Dermis blood vessel endothelial cell (primary cell): ENCODE measurements at places on chromosomes 2 and 18.

DNA sequence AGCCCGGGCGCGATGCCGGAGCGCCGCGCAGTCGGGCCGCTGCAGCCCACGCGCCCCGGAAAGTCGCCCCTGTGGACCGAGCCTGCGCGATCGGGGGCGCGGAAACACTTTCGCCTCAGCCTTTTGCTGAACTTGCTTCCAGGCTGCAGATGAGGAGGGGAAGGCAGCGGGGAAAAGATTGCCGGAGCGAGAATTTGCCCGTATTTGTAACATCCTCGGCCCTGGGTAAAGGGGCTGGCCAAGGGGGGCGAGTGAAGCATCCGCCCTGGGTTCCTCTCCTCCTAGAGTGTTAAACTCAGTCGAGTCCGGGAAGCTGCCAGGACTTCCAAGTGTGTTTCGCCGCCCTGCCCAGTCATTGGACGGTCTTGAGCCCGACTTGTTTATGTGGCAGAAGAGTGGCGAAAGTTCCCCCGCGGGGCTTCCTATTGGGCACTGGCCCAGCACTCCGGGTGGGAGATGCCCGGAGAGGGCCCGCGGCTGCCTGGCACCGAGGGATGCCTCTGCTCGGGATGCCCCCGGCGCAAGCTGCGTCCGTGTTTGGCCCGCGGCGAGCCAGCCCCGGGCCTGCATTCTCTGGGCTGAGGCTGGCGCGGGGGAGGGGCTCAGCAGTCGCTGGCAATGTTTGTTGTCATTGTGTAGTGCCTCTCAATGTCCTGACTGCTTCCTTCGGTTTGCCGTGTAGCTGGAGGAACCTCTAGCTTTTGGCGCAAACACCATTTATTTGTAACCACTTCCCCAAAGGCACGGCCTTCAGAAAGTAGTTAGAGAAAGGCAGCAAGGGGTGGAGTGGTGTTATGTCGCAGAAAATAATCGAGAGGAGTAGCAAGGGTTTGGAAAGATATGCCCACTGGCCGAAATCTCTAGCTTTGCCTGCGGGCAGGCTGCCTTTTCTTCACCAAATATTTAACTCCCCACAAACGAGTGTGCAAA lies 1.1 kb downstream of the CYBRD1 start:
- DNase-seq = peak; percentile 80

GRCh38 chr2:103174711-103175110 lies 412.9 kb downstream of the TMEM182 start:
- no peak for DNase-seq

- no peak for DNase-seq
Measured at GRCh38 chr2:149873936-149874335, 286.4 kb upstream of the MMADHC start.

- no peak for DNase-seq
Measured at GRCh38 chr18:67216846-67217245, 299.7 kb downstream of the DSEL start.

DNA sequence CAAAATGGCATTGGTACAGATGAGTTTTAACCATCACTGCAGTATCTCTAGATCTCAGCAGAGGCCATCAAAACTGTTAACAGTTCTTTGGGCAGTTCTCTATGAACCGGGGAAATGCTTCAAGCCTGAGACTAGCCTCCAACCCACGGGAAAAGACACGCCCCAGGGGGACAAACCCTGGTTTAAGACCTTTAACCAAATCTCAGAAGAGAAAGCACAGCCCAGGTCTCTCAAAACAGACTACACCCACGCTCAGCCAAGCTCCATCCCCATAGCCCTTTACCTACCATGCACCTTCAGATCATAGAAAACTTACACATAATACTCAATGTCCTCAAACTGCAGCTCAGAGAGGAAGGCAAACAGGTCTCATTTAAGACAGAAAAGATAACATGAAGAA lies 78.3 kb downstream of the TMEM163 start:
- DNase-seq = no peak

DNA sequence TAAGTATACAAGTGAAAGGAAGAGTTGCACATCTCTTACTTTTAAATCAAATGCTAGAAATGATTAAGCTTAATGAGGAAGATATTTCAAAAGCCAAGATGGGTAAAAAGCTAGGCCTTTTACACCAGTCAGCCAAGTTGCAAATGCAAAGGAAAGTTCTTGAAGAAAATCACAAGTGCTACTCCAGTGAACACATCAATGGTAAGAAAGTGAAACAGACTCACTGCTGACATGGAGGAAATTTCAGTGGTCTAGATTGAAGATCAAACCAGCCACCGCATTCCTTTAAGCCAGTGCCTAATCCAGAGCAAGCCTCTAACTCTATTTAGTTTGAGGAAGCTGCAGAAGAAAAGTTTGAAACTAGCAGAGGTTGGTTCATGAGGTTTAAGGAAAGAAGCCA lies 79.1 kb downstream of the RBBP8 start:
- no peak for DNase-seq

DNA sequence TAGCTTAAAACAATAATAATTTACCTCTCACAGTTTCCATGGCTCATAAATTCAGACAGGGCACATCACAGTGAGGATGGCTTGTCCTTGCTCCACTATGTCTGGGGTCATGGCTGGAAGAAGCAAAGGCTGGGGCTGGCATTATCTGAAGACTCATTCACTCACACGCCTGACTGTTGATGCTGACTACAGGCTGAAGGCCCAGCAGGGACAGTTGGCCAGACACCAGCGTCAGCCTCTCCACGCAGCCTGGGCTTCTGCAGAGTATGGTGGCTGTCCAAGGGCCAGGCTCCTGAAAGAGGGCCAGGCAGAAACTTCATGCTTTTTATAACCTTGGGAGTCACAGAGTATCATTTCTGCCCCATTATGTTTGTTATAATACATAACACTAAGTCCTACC lies 33.4 kb downstream of the YPEL5 start:
- no peak for DNase-seq

GRCh38 chr18:34281722-34282121 lies 57.0 kb upstream of the NOL4 start:
- no peak for DNase-seq

- no peak for DNase-seq
Measured at GRCh38 chr2:65742977-65743376, 310.6 kb upstream of the SPRED2 start.

- peak; percentile 15 for DNase-seq
Measured at GRCh38 chr2:10339647-10340592, 37.2 kb downstream of the HPCAL1 start.

DNA sequence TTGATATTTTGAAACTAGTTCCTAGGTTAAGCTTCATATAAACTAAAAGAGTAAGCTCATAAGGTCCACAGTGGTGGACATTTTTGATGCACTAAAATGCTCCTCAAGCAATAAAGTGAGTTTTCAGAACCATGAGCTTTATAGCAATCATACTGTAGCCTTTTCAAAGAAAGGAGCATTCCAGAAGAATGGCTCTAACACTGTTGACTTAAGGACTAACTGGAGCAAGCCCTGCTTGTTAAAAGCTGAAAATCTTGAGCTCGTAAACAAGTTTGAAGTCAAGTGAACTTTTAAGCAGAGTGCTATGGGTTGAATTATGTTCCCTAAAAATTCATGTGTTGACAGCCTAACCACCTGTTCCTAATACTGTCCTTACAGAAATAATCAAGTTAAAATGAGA lies 38.0 kb downstream of the KYNU start:
- no peak for DNase-seq

- peak; percentile 20 for DNase-seq
Measured at GRCh38 chr18:58300867-58301266, 256.8 kb downstream of the NEDD4L start.

DNA sequence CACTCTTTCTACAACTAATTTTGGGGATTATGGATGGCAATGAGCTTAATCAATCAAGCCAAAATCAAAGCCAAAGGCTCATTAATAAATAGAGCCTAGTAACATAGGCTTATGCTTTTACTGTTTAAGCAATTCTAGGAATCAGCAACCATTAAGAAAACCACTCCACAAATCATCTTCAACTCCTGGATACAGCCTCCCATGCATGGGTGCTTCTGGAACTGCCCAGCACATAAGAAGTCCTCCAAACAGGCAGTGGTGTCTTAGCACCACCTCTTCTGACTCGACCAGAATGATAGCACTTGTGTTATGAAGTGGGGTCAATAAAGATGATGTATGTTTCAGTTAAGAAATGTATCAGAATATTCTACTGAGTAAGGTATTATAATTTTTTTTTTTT lies 104.4 kb upstream of the SERPINE2 start:
- DNase-seq = no peak

GRCh38 chr2:41966920-41967319 lies 80.9 kb upstream of the PKDCC start:
- DNase-seq = no peak

- no peak for DNase-seq
Measured at GRCh38 chr18:58533766-58534165, 95.1 kb downstream of the ALPK2 start.

- no peak for DNase-seq
Measured at GRCh38 chr2:130152816-130153595, 8.1 kb upstream of the CCDC74B start.

GRCh38 chr2:42910645-42911405 lies 118.4 kb upstream of the HAAO start:
- DNase-seq = no peak

DNA sequence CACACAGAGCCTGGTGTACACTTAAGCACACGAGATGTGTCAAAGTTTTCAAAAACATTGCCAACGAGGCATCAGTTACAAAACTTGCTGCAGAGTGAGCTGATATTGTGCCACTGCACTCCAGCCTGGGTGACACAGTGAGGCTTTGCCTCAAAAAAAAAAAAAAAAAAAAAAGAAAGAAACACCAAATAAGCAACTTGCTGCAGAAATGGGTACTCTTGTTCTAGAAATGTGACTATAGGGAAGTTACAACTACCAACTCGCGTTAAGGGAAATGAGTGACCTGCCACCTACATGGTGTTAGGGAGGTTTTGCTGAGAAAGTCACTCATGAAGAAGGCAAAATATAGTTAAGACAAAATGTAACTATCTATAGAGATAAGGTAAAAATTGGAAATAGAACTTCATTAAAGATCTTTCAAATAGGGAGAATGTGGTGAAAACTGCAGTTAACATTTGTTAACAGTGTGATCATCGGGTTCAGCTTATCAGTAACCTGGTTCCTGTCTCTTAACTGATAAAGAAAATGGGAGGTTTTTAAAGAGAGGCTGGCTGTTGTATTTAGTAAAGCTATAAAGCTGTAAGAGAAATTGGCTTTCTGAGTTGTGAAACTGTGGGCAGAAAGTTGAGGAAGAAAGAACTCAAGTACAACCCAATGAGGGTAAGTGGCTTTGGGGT lies at the start of gene IL1RL1:
TSS of gene IL1RL1 (plus strand) at position 600 of the 677 bp plus-strand sequence. CDS start 26,702 bp downstream, outside the sequence.
- no peak for DNase-seq

- peak; percentile 23 for DNase-seq
Measured at GRCh38 chr2:102336502-102336945, 19.1 kb upstream of the IL18R1 start.

GRCh38 chr2:202510911-202511310 lies 123.9 kb upstream of the FAM117B start:
- no peak for DNase-seq

- no peak for DNase-seq
Measured at GRCh38 chr2:215982465-215982875, 30.9 kb downstream of the MREG start.

DNA sequence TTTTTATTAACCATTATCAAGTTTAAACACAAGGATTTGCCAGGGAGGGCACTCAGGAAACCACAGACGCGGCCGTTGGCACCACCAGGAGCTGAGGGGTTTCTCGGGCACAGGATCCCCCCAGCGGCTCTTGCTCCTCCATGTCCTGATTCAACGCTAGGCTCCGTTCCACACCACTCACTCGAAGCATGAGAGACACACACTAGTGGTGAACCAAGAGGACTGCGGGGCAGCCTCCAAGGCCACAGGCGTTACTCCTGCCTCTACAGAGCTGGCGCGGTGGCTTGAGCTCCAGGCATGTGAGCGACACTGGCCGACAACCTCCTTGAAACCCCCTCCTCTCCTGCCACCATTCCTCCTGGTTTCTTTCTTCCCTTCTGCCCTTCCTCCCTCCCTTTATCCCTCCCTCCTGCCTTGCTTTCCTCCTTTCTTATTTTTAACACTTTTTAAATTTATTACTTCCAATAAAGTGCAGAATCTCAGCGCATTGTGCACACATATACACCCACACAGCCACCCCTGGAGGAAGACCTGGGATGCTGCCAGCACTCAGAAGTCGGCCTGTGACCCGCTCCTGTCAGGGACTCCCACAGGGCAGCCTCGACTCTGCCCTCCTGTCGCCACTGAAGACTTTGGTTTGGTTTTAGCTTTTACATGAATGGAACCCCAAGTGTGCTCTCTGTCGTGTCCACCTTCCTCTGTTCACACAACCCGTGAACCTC lies 21.7 kb downstream of the COX7A2L start:
- no peak for DNase-seq

GRCh38 chr2:166513952-166514351 lies 19.9 kb upstream of the SCN7A start:
- DNase-seq = no peak

GRCh38 chr18:6598657-6599056 lies 130.9 kb upstream of the ARHGAP28 start:
- DNase-seq = no peak

- peak; percentile 74 for DNase-seq
Measured at GRCh38 chr2:170815746-170816503, 762 bp upstream of the GAD1 start.

DNA sequence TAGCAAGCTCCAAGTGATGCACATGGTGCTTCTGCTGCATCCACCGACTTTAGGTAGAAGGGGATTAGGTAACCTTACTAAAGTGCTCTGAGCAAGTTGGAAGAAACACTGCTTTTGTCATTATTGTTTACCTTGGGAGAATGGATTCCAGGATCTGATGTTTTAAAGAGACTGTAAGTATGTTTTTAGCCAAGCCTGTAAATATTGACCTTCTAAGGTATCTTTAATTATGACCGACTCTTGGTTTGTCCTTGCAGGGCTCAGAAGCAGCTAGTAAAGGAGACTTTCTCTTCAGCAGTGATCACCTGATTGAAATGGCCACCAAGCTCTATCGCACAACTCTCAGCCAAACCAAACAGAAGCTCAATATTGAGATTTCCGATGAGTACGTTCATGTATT lies 170.7 kb downstream of the MYO1B start:
- DNase-seq = no peak

DNA sequence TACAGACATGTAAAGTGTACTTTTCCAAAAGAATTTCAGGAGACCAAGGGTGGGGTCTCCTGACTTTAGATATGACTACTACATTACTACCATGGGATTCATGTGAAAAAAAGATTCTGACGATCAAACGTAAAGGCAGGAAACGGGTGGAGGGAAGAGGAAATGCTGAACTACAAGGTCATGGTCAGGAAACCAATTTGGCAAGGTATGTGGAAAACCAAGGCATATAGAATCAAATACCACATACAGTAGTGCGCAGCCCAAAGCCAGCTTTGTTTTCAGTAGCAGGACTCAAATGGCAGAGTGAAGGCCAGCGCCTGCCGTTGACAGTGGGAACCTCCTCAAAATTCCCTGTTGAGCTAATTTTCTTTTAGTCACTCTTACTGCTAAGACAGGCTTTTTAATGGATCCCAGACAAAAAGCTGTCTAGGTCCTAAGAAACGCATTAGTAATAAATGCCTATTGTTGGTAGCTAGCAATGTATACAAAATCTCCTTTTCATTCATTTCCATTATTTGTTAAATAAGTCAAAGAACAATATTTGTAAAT lies 57.6 kb upstream of the SERTAD2 start:
- DNase-seq = peak; percentile 93
